ENCODE measurements at places on chromosomes 11 and 22. TPM values are rescaled to one million over a fixed set of nuclear protein-coding genes. Genes with fewer than 3 reads are reported as not detected.

DNA sequence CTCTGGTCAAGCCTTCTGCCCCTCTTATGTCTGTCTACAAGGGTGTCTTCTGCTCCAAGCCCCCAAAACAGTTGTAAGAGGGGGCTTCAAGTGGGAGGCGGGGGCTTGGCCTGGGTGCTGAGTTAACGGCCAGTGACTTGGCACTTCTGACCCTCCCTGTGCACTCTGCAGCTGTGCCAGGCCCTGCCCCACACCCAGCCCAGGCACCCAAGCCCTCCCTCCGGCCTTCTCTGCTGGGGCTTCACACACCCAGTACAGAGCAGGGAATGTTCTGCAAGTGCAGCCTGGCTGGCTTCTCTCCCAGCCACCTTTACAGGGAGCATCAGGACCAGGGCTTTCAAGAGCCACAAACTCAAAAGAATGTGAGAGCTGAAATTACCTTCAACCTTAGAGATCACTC, 3.8 kb downstream of the TMEM121B start:
- no peak for DNase-seq

DNA sequence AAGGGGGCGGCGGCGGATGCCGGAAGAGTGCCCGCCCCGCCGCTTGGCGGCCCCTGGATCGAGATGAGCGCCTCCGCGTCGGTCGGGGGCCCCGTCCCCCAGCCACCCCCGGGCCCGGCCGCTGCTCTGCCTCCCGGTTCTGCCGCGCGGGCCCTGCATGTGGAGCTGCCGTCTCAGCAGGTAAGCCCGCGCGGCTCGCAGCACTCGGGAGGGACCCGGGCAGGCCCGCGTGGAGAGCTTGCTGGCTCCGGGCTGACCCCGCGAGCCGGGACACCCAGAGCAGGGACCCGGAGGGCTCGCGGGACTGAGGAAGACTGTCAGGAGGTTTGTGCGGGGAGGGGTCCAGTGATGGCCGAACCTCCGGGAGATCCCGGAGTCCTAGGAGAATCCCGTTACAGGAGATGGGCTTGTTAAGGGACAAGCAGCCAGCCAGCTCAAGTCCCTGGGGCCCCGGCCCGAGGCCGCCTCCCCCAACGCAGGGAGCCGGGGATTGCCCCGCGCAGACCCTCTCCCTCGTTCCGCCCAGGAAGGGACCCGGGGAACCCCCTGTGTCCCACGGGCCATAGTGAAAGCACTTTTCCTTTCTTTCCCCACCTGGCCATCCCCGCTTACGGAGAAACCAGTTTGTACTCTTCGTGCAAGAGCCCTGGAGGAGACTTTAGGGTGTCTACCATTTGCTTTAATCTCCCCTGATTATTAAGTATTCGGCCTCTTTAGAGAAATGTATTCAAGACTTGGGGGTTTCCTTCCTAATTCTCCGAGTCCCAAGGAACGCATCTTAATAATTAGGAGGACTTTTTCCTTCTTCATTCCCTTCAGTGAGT, 547 bp downstream of the UVRAG start:
- peak; percentile 48 for DNase-seq

DNA sequence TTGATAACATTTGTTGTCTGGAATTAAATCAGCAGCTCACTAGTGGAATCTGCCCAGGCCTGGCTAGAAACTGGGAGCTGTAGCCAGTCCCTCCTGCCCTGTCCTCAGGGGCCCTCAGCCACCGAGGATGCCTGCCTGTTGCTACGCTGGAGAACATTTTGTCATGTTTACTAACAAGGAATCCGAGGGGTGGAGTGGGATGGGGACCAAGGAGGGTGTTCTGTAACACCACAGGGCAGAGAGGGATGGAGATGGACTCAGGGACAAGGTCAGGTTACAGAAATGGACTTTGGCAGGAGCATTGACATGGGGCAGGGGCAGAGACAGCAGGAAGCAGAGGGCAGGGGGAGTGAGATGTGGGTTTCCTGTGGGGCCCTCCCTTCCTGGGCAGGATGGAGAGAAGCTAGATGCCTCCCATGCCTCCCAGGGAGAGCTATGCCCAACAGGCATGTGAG, 45.8 kb upstream of the AMPD3 start:
- no peak for DNase-seq

DNA sequence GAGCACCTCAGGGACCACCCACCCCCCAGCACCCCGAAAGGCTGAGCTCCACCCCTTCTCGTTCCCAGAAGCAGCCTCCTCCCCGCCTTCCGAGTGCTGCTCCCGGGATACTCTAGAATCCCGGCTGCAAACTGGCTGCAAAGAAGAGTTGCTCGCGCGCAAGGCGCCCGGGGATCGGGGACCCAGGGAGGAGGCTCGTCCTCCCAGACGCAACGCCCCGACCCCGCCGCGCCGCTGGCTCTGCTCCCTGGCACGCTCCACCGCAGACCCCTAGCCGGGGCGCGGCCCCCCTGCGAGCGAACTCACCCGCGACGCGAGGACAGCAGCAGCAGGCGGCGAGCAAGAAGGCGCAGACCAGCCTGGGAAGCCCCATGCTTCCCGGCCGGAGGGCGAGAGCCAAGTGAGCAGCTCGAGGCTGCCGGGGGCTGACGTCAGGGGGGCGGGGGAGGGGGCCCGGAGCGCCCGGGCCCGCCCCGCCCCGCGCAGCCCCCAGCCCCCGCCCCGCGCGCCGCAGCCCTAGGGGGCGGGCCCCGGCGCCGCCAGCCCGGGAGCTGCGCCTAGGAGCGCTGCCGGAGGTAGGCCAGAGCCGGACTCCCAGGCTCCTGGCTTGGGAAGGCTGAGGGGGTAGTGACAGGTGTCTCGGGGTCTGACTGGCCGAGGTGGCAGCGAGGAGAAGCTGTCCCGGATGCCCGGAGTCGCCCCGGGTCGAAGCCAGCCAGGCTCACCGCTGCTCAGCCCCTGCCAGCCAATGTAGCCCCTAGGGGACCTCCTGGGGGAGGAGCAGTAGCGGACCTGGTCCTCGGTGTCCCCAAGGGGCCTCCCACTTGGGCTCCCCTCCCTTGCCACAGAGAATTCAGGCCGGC, at the start of gene MCAM:
MCAM (minus strand) TSS at position 402 of the 863 bp plus-strand sequence; CDS start at position 373, 29 bp downstream.
- no peak for DNase-seq

DNA sequence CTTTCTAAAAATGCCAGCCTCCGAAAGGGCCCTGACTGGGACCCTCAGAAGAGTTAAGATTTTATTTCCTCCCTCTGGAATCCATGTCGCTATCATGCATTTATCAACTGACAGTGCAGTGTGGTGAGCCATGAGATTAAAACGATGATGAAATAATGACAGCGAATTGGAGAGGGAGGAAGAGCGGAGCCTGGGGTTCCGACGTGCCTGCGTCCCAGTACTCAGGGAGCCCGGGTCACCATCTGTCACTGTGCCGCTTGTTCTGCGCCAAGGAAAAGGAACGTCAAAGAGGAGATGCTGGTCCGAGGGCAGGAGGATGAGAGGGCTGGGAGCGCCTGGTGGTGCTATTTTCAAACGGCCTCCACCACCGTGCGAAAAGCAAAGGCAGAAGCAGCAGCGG, 46.2 kb downstream of the MACROD1 start:
- DNase-seq = no peak

DNA sequence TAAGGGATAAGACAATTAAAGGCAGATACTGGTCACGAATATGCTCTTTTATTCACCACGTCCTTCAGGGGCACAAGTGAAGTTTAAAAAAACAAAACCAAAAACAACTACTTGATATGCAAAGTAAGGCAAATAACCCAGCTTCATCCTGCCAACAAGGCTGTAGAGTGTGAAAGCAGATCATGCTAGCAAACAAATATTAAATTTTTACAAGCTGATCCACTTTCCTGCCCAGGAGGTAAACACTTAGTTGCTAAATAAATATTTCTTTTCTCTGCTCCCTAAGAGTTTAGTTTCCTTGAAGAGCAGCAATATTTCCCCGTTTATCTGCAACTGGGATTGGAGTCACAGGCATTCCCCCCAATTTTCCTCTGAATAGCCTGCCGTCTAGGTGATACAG, 300.2 kb downstream of the LARGE1 start:
- DNase-seq = no peak

DNA sequence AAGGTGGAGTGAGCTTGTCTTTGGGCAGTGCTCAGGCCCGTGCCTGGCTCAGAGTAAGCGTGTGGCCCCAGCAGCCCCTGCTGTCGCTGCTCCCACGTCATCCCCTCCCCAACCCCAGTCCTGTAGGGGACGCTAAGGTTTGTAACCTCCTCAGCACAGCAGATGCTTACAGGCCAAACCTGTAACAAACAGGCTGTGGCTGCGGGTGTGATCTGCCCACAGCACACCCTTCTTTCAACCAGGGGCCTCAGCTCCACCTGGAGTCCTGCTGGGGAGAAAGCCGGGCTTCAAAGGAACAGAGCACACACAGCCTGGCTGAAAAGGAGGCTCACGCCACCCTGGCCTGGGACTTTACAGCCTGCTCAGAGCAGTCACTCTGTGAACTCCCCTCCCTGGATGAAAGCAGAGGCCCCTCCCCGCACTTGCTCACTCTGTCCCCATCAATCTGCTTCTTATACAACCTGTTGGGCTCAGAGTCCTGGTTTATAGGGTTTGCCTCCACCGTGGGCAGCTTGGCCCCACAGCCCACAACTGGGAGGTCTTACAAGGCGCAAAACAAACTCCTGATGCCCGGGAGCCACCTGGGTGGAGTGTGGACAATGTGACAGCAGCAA, 54.3 kb downstream of the SCUBE1 start:
- no peak for DNase-seq

- DNase-seq = no peak
Observed at GRCh38 chr22:39560127-39560526, 10.4 kb upstream of the CACNA1I start.

DNA sequence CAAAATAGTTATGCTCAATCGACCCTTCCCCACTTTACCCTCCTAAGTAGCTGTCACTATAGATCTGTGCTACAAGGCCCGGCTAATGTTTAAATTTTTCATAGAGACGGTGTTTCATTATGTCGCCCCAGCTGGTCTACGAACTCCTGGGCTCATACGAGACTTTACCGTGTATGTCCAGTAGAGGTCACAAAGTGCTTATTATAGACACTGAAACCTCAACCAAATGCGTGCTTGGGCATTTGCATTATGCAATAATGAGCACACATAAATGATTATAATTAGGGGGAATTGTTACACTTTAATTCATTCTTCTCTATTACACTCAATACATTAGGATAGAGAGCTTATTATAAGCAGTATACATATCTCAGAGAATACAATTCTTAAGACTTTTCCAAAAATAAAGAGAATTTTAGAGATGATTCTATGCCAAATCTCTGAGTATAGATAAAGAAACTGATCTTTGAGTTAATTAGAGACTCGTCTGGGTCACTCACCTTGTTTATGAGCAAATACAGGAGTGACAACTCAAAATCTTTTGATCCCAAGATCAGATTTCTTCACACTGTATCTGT, 12.5 kb upstream of the MRPL16 start:
- peak; percentile 49 for DNase-seq

GRCh38 chr11:9091044-9091922, at the start of gene SCUBE2:
Gene SCUBE2 (minus strand): TSS chr11:9091599. CDS start chr11:9091528, 71 bp downstream.
- DNase-seq = no peak

DNA sequence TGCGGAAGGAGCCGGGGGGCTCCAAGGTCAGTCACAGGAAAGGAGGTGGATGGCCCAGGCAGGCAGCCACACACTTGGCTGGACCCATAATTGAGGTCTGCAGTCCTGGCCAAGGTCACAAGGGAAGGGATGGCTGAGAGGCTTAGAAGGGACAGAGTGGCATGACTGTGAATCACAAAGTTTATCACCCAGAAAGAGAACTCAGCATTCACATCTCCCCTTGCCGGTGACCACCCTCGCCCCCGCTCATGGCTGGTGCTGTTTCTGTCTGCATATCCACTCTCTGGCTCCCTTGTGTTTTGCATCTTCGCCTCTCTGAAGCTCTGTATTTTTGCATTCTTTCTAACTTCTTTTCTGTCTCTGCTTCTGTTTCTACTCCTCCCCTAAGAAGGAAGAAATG, 117.5 kb downstream of the FEZ1 start:
- no peak for DNase-seq

DNA sequence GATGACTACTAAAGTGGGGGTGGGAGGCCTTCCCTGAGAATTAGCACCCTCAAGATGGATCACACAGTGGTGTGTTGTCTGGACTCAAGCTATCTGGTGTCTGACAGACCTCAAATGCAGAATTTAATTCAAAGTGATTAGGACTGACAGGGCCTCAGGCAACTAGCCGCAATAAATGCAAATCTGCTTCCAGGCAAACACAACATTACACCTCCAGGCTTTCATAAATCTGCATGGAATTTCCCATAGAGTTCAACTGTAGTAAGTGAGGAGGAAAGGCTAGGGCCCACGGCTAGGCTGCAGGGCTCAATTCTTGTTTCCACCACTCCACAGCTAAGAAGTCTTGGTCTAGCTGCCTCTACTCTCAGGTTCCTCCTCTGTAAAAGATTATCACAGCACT, 331.4 kb downstream of the LARGE1 start:
- DNase-seq = no peak

DNA sequence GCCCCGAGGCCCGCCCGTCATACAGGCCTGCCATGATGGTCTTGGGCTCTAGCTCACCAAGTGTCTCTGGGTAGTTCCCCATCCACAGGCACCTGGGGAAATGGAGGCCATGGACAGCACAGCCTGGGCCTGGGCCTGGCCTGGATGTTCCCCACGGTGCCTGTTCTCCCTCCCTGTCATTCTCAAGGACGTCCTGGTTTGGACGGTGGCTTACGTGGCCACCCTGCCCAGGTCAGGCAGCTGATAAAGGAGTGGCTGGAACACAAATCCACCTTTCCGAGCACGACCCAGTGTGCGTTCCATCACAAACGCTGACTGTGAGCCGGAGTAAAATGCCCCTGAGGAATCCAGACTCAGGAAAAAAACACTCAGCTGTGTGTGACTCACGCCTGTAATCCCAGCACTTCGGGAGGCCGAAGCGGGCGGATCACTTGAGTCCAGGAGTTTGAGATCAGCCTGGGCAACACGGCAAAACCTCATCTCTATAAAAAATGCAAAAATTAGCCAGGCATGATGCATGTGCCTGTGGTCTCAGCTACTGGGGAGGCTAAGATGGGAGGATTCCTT, 41.2 kb upstream of the TESMIN start:
- no peak for DNase-seq

DNA sequence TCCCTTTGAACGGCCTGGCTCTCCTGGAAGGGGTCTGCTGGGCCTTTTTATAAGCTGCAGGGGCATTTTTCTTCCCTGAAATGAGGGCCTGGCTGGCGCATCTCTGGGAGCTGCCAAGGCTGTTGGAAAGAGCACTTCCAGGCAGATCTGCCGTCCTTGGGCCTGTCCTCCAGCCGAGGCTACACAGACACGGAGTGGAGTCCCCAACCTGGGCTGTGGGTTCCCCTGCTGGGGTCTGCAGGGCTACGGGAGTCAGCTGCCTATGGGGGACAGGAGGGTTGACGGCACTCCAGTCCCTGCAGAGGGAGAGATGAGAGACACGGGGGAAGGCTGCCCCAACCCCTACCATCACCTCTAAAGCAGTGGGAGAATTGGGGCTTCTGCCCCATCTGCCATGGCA, 606.6 kb downstream of the TBC1D22A start:
- DNase-seq = no peak

The C22orf23 gene
- total RNA-seq = not detected

The H19 gene
- not detected for total RNA-seq

The NCAM1 gene
- total RNA-seq = 0.15 TPM

The MIF gene
- 730 TPM for total RNA-seq

The TBRG1 gene
- total RNA-seq = 39.6 TPM

The SPON1 gene
- total RNA-seq = 1.6 TPM
